BJ (cell line): ENCODE measurements at places on chromosomes 1 and 21.

- DNase-seq: no peak
Measured at GRCh38 chr1:187070076-187070475, 241.3 kb downstream of the PLA2G4A start.

GRCh38 chr1:116448785-116449385 is 75.8 kb downstream of the ATP1A1 start:
- no peak for DNase-seq

DNA sequence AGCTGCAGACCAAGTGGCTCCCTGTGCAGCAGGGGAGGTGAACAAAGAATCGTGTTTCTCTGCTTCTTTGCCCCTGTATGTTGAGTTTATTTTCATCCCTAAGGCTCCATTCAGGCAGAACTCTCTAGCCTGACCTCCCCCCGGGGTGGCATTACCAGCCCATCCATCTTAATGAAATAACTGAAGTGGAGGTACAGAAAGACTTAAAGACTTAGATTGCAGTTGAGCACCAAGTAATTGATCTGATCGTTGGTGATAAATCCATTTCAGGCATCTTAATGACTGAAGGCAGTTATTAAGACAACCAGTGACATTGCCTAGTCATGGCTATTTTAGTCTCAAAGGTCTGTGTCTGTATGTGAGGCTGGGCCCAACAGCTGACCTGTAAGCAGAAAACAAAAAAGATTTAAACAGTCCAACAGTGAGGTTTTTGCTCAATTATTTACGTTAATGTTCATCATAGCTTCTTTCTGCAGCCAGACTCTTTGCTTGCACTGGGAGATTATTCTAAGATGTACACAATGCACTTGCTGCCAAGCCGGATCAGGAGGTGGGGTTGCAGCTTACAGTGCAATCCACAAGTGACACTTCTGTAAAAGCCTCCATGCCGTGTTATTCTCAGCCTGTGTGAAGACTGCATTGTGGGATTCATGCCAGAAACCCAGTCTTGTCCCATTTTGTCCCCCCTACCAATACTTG is 363.0 kb upstream of the DUSP10 start:
- no peak for DNase-seq

DNA sequence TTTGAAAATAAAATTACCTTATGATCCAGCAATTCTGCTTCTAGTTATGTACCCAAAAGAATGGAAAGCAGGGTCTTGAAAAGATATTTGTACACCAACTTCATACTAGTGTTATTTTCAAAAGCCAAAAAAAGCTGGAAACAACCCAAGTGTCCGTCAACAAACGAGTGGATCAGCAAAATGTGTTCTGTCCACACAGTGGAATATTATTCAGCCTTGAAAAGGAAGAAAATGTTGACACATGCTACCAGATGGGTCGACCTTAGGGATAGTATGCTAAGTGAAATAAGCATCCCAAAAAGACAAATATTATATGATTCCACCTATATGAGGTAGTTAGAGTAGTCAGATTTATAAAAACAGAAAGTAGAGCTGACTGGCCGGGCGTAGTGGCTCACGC is 65.3 kb downstream of the KAZN start:
- DNase-seq: no peak

- DNase-seq: no peak
Measured at GRCh38 chr1:20883766-20884165, 96.7 kb upstream of the HP1BP3 start.

- DNase-seq: peak; percentile 95
Measured at GRCh38 chr1:184792450-184792969, 37.9 kb upstream of the EDEM3 start.

DNA sequence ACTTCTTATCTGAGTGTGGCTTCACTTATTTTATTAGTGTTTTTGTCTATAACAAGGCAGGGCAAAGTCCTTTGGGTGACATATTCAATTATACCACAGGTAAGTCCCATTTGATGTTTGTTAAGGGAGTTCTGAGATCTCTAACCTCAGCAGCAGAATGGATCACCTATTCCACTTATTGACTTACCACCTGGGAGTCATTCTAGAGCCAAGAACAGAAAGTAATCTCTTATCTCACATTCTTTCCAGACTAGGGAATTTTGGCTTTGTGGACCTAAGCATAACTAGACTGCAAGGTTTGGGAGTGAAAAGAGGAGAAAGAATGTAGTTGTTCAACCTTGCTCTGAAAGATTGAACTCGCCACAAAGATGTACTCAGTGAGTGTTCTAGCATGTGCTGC is 13.2 kb downstream of the FNDC7 start:
- no peak for DNase-seq

GRCh38 chr1:30321246-30321910 is 402.0 kb downstream of the MATN1 start:
- DNase-seq: no peak

GRCh38 chr1:175725684-175726083 is 17.7 kb downstream of the TNR start:
- no peak for DNase-seq

- no peak for DNase-seq
Measured at GRCh38 chr1:86757272-86757984, 53.1 kb downstream of the SH3GLB1 start.

DNA sequence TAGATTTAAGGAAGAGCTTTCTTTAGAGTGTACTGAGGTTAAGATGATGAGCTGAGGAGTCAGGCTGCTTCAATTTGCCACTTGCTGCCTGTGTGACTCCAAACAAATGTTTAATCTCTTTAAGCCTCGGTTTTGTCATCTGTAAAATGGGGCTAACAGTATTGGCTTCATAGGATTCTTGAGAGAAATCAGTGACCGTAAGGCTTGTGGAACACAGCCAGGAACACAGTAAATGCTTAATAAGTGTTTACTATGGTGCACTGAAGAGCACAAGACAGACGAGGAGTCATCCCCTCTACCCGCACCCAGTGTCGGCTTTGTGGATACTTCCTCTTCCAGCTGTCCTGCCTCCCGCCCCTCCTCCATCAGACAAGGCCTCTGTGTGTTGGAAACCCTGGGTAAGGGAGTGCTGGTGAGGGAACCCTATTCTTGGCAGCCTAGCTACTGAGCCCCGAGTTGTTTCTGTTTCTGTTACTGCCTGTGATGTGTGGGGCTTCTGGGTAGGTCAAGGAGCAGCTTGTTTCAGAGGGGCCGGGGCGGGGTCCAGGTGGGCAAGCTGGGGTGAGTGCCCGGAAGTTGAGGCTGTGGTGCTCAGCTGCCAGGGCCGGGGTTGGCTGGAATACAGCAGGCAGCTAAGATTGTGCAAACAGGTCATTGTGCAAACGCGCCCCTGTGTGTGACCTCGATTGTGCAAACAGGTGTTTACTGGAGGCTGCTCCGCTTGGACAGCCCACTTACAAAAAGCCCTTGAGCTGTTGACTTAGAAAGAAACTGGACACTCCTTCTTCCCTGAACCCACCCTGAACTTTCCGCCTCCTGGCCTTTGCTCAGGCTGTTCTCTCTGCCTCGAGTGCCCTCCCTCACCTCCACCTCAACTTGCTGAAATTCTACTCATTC is 4.0 kb upstream of the CSF3R start:
- DNase-seq: no peak

- DNase-seq: no peak
Measured at GRCh38 chr1:115854005-115854404, 13.1 kb upstream of the NHLH2 start.

DNA sequence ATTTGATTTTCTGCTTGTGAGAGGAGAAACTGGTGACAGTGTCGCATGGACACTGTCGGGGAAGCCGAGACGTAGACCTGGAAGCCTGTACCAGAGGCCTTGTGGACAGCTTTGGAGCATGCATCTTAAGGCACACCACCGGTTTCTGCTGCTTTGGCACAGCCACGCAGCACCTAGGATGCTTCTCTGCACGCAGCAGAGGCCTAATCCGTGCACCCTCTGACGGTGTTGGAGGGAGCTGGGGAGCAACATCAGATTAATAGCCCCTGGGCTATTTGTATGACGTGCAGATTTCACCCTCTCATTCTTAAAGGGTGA is 30.3 kb downstream of the TEX35 start:
- DNase-seq: no peak

- DNase-seq: no peak
Measured at GRCh38 chr21:26946744-26947446, 20.0 kb downstream of the ADAMTS5 start.

DNA sequence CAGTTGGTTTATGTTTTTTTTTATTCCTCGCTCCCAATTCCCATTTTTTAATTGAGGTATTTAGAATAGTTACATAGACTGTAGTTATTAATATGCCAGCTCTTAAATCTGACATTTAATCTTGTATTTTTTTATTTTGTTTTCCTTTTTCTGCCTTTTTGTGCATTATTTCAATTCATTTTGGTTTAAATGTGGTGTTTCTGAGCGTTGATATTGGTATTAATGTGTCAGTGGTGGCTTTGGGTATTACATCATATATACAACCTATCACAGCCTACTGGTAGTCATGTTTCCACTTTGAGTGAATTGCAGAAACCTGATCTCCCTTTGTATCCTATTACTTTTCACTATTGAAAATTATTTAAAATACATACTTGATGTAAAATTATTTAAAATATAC is 1027.3 kb downstream of the KCNT2 start:
- no peak for DNase-seq
